Nucleus accumbens (tissue), 56 donors: ENCODE measurements at places on chromosomes 7 and 10.

DNA sequence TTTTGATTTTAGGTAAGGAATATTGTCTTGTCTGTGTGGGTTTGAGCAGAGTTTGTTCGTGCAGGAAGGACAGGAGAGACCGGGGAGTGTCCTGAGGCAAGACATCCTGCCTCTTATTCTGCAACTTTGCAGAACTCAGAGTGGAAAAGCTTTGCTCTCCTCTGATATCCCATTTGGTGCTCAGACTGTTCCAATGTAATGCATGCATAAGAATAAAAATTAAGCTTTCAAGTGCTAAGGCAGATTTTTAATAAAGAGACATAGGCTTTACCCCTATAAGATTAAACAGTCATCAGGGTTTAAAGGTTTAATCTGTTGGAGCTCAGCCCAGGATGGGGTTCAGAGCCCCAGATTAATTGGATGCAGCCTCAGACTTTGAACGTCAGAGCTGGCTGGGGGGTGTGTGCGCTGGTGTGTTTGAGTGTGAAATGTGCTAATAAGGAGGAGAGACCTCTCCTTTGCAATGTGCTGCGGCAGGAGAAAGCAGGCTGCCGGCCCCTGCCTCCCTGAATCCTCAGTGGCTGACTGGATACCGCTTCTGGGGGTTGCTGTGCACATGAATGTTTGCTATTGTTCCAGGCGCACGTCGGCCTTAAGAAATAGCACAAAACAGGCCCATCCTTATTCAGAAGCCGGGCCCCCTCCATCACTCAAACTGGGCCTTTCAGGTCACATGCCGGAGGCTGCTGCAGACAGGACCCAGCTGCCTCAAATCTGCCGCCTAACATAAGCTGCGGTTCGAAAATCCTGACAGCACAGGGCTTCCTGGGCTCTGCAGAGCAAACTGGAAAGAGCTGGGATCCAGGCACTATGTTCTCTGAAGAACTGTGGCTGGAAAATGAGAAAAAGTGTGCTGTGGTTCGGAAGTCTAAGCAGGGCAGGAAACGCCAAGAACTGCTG lies 84.1 kb upstream of the PRR15 start:
- peak; percentile 66 for DNase-seq

DNA sequence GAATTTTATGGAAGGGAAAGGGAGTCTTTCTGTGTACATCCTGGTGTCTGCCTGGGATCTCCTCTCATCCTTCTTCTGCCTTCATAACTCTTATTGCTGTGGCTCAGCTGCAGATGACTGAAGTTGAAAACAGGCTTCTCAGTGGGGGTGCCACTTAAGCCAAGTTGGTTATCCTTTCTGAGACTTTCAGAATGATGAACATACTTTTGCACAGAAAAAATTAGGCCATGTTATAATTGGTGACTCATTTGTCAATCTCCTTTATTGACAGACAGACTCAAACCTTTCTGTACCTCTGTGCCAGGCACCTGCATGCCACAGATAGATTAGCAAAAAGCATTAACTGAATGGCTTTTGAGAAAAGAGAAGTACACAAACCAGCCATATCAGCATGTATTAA lies 430.3 kb downstream of the SORCS1 start:
- DNase-seq = no peak

DNA sequence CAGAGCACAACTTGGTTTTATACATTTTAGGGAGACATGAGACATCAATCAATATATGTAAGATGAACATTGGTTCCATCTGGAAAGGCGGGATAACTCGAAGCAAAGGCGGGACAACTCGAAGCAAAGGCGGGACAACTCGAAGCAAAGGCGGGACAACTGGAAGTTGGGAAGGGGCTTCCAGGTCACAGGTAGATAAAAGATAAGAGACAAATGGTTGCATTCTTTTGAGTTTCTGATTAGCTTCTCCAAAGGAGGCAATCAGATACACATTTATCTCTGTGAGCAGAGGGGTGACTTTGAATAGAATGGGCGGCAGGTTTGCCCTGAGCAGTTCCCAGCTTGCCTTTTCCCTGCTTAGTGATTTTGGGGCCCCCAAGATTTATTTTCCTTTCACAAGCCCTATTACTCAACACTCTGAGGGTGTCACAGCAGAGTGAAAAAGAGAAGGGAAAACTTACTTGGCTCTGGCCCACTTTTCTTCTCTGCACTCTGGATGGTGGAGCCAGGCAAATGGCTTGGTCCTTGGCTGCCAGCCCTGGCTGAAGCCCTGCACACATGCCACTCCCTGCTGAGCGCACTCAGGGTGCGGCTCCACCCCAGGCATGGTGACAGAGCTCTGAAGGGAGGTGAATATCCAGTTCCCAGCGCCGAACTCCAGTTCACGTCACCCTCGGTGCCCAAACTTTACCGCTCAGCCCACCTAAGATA lies 46.7 kb downstream of the PARD3 start:
- no peak for DNase-seq

DNA sequence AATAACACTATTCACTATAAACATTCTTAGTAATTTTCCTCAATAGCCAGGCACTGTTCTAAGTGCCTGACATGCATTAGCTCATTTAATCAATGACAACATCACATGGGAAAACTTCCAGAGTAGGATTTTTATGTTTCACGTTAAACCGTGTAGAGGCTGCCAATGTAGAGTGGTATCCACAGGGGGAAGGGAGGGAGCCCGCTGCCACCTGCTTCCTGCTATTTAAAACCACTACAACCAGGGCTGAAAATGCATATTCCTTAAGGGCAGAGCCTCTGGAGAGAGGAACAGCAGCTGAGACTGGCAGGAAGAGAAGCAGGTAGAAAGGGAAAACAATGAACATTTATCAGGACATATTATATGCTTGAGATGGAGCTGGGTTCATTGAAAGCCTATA lies 684.3 kb upstream of the AUTS2 start:
- DNase-seq = no peak

GRCh38 chr7:17043012-17043877 lies 161.5 kb upstream of the AGR3 start:
- no peak for DNase-seq

GRCh38 chr10:15168291-15168785 lies at the start of gene NMT2:
NMT2 (minus strand) TSS chr10:15168693; CDS start chr10:15168612, 81 bp downstream.
- no peak for DNase-seq

DNA sequence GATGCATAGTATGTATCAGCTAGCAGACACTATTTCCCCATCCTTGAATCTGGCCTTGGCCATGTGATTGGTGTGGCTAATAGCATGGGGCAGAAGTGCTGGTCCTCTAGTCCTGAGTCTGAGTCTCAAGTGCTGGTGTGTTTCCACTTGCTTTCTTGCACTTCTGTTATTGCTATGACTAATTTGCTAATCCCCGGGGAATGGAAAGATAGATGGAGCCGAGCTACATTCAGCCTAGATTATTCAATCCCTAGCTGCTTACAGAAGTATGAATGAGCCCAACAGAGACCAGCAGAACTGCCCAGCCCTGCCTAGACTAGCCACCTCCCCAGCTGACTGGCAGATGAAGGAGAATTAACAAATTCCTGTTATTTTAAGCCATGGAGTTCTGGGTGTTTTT lies 53.2 kb upstream of the SYPL1 start:
- no peak for DNase-seq
